ENCODE measurements at places on chromosomes 13 and 19.

- DNase-seq = no peak
These were observed 151.0 kb downstream of the DCT start for GRCh38 chr13:94328381-94329041.

DNA sequence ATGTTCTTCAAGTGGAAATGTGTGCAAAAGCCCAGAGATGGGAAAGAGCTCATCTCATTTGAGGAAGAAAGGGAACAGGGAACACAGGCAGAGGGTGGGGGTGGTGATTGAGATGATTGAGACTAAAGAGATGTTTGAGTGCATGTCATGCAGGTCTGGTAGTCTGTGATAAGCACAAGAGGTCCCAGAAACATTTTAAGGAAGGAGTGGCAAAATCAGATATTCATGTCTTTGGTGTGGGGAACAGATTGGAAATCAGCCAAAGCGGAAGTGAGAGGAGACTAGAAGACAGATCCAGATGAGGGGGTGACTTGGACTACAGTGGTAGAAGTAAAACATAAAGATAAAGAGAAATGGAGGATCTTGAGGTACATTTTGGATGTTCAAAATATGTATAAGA is 39.4 kb upstream of the DACH1 start:
- no peak for DNase-seq

- no peak for DNase-seq
These were observed 35.7 kb downstream of the ZNF493 start for GRCh38 chr19:21432590-21432989.

- no peak for DNase-seq
These were observed 2.2 kb downstream of the ABCC4 start for GRCh38 chr13:95298971-95299621.

DNA sequence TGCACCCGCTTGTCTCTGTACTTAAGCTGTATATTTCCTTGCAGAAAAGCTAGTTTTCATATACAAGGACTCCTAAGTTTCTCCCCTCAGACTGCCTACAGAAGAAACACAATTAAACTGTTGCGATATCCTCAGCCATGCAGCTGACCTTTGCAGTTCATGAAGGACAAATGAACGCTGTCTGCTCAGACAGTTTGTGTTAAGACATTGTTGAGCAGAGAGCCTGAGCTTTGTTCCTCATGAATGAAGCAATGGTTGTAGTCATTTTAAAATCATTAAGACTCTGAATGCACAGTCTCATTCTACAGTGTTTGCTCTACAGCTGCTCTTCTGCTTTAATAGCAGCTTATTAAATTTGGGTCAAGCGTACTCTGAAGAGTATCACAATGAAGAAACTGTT is 23.2 kb upstream of the MAB21L1 start:
- no peak for DNase-seq

Data from stimulated activated CD8-positive, alpha-beta memory T cell treated with anti-CD3 and anti-CD28 coated beads, Interleukin-7, amount 100 ng/mL, for 1 hour (primary cell).